ENCODE measurements at places on chromosomes 1 and 21. TPM values are rescaled to one million over a fixed set of nuclear protein-coding genes. Genes with fewer than 3 reads are reported as not detected.

The FABP3 gene
- total RNA-seq = not detected

DNA sequence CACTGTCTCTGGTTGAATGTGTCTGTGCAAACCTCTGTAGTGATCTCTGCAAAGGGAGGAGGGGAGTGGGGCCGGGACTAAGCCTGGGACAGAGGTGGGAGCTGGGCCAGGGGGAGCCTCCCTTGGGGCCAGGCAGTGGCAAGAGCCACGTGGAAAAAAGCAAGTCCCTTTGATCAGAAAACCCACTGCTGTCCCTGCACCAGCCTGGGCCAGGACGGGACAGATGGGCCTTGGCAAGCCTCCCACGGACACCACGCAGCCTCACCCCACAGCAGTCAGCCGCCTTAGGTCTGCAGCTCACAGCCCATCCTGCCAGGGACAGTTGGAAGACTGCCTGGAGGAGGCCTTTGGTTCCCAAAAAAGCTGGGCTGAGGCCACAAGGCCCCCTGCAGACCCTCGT lies 11.7 kb upstream of the TRAPPC10 start:
- DNase-seq = no peak

The OR2T2 gene
- not detected for total RNA-seq

DNA sequence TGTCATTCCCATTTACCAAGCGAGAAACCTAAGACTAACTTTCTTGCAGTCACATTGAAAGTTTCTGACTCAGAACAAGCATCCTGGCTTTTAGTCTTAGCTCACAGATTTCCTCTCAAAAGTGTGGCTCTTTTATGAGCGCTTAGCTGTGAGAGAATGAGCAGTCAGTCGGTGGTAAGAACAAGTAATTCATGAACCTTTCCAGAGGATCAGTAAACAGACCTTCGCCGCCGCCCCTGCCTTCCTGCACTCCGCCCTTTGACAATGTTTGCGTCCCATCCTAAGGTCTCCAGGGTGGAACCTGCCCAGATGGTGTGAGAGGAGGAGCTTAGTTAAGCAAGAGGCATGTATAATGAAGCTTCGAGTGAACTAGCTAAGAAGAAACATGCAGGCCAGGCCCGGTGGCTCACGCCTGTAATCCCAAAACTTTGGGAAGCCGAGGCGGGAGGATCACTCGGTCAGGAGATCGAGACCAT lies 142.4 kb downstream of the GLUL start:
- DNase-seq = no peak

GRCh38 chr21:38930853-38931252 lies 125.1 kb downstream of the ETS2 start:
- DNase-seq = no peak

- no peak for DNase-seq
Measured at GRCh38 chr1:27045973-27046558, 33.4 kb upstream of the TENT5B start.

- no peak for DNase-seq
Measured at GRCh38 chr1:183877053-183877720, 72.3 kb downstream of the RGL1 start.

DNA sequence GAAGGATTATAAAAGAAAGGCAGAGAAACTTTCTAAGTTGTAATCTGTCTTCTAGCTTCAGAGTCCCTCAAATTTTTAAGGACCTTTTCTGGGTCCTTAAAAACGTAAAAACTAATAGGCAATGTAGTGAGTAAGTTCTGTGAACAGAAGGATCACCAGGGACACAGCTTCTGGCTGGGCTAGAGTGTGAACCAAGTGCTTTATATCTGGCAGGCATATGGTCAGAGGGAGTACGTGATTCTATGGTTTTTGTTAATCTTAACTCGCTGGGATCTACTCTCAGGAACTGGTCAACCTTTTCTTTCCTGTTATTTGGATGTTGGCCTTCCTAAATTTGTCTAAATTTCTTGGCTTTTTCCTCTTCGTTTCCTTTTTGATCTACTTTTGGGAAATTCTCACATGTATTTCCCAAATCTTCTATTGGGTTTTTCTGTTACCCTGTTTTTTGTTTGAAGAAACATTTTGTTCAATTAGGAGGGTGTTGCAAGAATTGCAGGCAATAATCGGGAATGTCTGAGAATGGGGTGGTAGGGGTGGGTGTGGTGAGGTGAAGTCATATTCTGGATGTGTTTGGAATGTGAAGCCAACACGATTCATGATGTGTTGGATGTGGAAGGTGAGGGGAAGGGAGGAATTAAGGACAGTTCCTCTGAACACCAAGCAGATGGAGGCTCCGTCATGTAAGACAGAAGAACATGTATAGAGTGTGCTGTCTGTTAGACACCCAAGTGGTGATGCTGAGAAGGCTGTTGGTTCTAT lies 193.2 kb downstream of the FMN2 start:
- no peak for DNase-seq

GRCh38 chr1:160169553-160170399 lies 18.4 kb downstream of the ATP1A4 start:
- DNase-seq = no peak

DNA sequence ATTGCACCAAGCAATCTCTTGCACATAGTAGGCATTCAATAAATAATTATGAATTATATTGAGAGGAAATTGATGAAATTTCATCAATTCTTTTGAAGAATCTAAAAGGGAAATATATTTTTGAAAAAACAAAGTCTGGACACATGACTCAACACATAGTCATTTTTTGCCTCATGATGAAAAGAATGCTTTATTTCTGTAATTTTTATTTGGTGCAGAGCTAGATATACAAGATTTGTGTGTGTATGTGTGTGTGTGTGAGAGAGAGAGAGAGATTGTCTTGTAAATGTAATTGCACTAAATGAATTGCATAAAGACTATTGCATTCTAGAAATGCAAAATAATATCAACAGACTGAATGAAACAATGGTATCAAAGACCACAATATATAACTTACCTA lies 206.2 kb upstream of the C1orf87 start:
- DNase-seq = no peak

GRCh38 chr1:114892194-114892918 lies 37.7 kb downstream of the SYCP1 start:
- no peak for DNase-seq

DNA sequence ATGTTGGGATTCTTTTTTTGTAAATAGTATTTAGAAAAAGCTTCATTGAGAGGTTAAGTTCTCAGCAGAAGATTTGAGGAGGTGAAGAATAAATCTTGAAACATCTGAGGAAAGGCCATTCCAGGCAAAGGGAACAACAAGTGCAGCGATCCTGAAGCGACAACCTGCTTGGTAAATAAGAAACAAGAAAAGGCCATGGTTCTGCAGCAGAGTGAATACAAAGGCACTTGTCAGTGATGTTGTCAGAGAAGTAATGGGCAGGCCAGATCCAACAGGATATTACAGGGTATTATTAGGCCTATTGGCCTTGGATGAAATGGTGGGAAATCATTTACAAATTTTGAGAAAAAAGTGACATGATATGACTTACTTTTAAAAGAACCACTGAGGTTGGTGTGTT lies 960.0 kb downstream of the PLA2G4A start:
- no peak for DNase-seq

DNA sequence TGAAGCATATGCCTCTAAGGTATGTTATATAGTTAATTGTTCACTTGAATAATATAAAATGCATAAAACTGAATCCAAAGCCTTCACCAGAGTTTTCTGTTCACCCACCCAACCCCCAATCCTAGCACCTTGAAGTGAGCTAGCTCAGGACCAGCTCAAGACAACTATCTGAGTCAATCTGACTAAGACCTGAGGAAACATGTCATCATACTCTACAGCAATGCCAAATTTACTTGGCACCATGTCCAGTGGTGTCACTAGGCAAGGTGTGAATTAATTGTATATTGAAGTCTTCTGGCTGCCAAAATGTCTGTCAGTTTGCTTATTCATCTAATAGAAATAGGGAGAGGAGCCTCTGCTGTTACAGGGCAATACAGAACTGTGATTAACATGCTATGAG lies 3.8 kb downstream of the DNASE2B start:
- no peak for DNase-seq

- no peak for DNase-seq
Measured at GRCh38 chr1:24387636-24388175, 25.9 kb downstream of the STPG1 start.

GRCh38 chr1:17550729-17551584 lies 11.5 kb downstream of the ARHGEF10L start:
- DNase-seq = no peak

The KCNN3 gene
- 0.82 TPM for total RNA-seq

The CLDN17 gene
- total RNA-seq = 0.83 TPM

- no peak for DNase-seq
Measured at GRCh38 chr1:65213271-65214023, 65.4 kb downstream of the AK4 start.

- no peak for DNase-seq
Measured at GRCh38 chr21:36452281-36452825, 27.6 kb downstream of the CLDN14 start.

- DNase-seq = no peak
Measured at GRCh38 chr1:202306535-202307345, 35.0 kb downstream of the UBE2T start.

All from esophagus squamous epithelium (tissue), 5 donors.